Cardiac ventricle fibroblast (primary cell): ENCODE measurements at places on chromosomes 12 and 14. TPM values are rescaled to one million over a fixed set of nuclear protein-coding genes. Genes with fewer than 3 reads are reported as not detected.

Gene FBLN5
- 124 and 131 TPM in 2 replicates for total RNA-seq

Gene PTHLH
- 0.20 and 0.56 TPM in 2 replicates for total RNA-seq

Gene OR4K13
- not detected in 2 replicates for total RNA-seq

Gene PTCSC3
- not detected in 2 replicates for total RNA-seq

Gene TOMM20L
- total RNA-seq = not detected in 2 replicates

Gene SMOC1
- total RNA-seq = 0.64 and 1.8 TPM in 2 replicates

Gene ANO2
- 0.05 and 0.25 TPM in 2 replicates for total RNA-seq

Gene RAB35
- total RNA-seq = 15.2 and 18.4 TPM in 2 replicates

Gene MGAT4C
- total RNA-seq = under 0.01 TPM in 2 replicates

Gene STYK1
- not detected in 2 replicates for total RNA-seq

Gene PRPF39
- 11.5 and 13.0 TPM in 2 replicates for total RNA-seq

Gene ATL1
- total RNA-seq = 3.2 and 3.7 TPM in 2 replicates

Gene STK38L
- 7.6 and 12.4 TPM in 2 replicates for total RNA-seq

Gene PTPRR
- total RNA-seq = not detected in 2 replicates

Gene IL22
- not detected in 2 replicates for total RNA-seq

Gene MANSC4
- not detected in 2 replicates for total RNA-seq

Gene PMCH
- not detected in 2 replicates for total RNA-seq

Gene ZNF10
- 8.0 and 9.4 TPM in 2 replicates for total RNA-seq

Gene AACS
- 17.1 and 19.8 TPM in 2 replicates for total RNA-seq

Gene KLHL33
- 0.31 TPM in 1 of 2 replicates, not detected in the other for total RNA-seq

Gene CBLN3
- total RNA-seq = 6.6 and 15.3 TPM in 2 replicates

Gene KLRB1
- not detected in 2 replicates for total RNA-seq

Gene PLXNC1
- 2.9 and 5.5 TPM in 2 replicates for total RNA-seq

Gene ALDH6A1
- 31.3 and 32.1 TPM in 2 replicates for total RNA-seq

Gene CCDC175
- total RNA-seq = not detected in 2 replicates

Gene L2HGDH
- total RNA-seq = 1.5 and 3.7 TPM in 2 replicates

Gene ACSS3
- 10.2 and 12.1 TPM in 2 replicates for total RNA-seq

Gene ESRRB
- 0.19 TPM in 1 of 2 replicates, not detected in the other for total RNA-seq

Gene TCTN1
- total RNA-seq = 39.1 and 57.4 TPM in 2 replicates

Gene RPS6KL1
- total RNA-seq = 4.4 TPM in 1 of 2 replicates, not detected in the other

Gene LTBP2
- total RNA-seq = 123 and 130 TPM in 2 replicates

Gene OAS2
- total RNA-seq = 8.3 and 8.4 TPM in 2 replicates

Gene SRRM4
- total RNA-seq = not detected in 2 replicates

Gene ADAMTS20
- not detected in 2 replicates for total RNA-seq

Gene MMP19
- total RNA-seq = 36.8 and 37.2 TPM in 2 replicates

Gene SLC25A29
- 30.6 and 31.7 TPM in 2 replicates for total RNA-seq

Gene MYBPC1
- not detected in 2 replicates for total RNA-seq

Gene NFATC4
- total RNA-seq = 51.0 and 54.5 TPM in 2 replicates

Gene DAO
- not detected in 2 replicates for total RNA-seq

Gene APOF
- not detected in 2 replicates for total RNA-seq

Gene GSC
- 0.44 TPM in 1 of 2 replicates, not detected in the other for total RNA-seq

Gene C14orf119
- 41.1 and 52.5 TPM in 2 replicates for total RNA-seq

Gene DDX54
- total RNA-seq = 78.1 and 108 TPM in 2 replicates

Gene SLC39A9
- 53.5 and 54.9 TPM in 2 replicates for total RNA-seq

Gene NEUROD4
- not detected in 2 replicates for total RNA-seq

Gene CLEC4C
- total RNA-seq = not detected in 2 replicates

Gene SLC22A17
- 26.1 and 33.0 TPM in 2 replicates for total RNA-seq

Gene SP1
- total RNA-seq = 32.3 and 35.4 TPM in 2 replicates

Gene SMCO2
- not detected in 2 replicates for total RNA-seq

Gene RERGL
- not detected in 2 replicates for total RNA-seq
